ENCODE measurements at places on chromosomes 2 and 18.

- no peak for DNase-seq
Observed at GRCh38 chr2:240225660-240226475, 85.4 kb upstream of the OTOS start.

GRCh38 chr2:225290757-225291400, 108.6 kb upstream of the NYAP2 start:
- DNase-seq: no peak

DNA sequence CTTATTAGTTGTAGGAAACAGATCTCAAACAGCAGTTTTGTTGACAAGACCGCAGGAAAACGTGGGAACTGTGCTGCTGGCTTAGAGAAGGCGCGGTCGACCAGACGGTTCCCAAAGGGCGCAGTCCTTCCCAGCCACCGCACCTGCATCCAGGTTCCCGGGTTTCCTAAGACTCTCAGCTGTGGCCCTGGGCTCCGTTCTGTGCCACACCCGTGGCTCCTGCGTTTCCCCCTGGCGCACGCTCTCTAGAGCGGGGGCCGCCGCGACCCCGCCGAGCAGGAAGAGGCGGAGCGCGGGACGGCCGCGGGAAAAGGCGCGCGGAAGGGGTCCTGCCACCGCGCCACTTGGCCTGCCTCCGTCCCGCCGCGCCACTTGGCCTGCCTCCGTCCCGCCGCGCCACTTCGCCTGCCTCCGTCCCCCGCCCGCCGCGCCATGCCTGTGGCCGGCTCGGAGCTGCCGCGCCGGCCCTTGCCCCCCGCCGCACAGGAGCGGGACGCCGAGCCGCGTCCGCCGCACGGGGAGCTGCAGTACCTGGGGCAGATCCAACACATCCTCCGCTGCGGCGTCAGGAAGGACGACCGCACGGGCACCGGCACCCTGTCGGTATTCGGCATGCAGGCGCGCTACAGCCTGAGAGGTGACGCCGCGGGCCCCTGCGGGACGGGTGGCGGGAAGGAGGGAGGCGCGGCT, at the start of gene TYMS:
Gene TYMS (plus strand): TSS at position 343 of the 690 bp plus-strand sequence. CDS start 90 bp downstream, at position 433.
- DNase-seq: peak; percentile 90

- no peak for DNase-seq
Observed at GRCh38 chr2:168024459-168024858, 222.9 kb downstream of the STK39 start.

DNA sequence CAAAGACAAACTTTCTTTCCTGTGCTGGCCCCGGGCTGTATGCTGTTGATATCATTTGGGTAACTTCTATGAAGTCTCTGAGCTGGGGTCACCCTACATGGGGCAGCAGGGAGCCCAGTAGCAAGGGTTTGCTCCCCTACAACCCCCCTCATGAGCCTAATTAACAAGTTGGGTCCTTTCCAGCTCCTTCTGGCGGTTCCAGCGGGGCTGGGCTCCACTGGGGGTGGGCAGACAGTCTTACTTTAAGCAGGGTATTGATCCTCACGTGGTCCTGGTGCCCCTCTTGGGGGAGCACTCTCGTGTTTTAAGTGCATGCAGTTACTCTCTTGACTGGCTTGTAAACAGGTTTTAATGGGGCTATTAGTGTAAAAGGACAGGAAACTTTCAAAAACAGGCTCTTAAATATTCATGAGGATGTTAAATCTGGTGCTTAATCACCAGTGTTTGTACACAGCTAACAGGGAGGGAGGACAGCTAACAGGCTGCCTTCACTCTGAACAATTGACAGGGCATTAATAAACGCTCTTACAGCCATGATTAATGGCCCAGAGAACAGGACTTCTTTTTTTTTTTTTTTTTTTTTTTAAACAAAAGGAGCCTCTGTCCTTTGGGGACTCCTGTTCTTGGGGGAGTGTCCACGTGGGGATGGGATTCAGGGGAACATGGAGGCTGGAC, 36.6 kb upstream of the SKOR2 start:
- no peak for DNase-seq

- DNase-seq: no peak
Observed at GRCh38 chr2:82278416-82278815, 1973.9 kb upstream of the LRRTM1 start.

GRCh38 chr18:62282188-62282629, 42.9 kb upstream of the TNFRSF11A start:
- no peak for DNase-seq

- DNase-seq: peak; percentile 24
Observed at GRCh38 chr2:183063083-183063482, 15.5 kb upstream of the DUSP19 start.

DNA sequence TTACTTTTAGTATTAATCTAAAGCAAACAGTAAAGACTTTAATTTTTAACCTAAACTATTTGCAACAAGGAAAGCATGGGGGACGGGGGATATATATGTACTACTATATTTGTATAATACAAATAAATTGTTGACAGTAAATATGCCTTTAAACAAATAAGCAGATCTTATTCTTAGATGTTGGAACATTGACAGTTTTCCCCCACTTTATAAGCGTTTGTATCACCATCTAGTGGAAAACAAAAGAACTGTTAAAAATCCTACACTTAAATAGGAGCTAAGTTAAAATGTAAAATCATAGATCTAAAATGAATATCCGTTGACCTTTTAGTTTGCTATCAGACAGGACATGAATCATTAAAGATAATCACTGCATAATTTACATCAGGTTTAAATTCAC, 50.0 kb downstream of the RBBP8 start:
- DNase-seq: peak; percentile 45
